ENCODE measurements at places on chromosomes 13 and 19.
A peak's percentile ranks its signal among the peaks of the same experiment; 100 is the strongest.

DNA sequence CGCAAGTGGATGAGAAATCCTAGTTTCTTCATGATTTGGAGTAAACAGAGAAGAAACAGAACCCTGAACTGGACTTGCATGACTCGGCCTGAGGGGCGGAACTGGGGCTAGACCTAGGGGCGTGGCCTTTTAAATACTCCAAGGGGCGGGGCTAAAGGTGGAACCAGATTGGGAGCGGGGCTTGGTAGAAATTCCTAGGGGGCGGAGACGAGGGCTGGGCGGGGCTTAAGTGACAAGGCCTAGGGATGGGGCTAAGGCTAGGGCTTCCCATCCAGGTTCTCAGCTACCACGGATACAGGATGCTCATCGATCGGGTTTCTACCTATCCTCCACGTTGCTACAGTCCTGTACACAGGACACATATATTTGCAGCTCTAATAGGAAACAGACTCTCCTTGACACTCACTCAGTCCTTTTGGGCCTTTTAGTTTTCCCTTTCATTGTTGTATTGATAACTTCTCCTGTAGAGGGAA lies 372 bp upstream of the ZNF699 start:
- DNase-seq = peak; percentile 93

DNA sequence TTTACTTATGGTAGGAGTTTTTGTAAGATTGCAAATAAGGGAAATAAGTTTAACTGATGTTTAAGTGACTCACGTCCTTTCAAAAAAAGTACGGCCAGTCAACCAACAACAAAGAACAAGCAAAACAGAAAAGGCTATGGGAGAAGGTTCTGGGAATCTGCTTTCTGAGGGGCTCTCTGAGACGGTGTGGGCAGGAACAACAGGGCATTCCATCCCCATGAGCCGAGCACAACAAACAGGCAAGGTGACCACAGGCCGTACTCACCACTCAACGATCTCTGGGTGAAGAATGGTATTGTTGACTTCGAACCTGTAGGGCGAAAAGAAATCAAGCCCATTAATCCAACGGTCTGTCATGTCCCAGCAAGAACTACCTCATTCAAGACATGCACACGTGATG lies 43.8 kb downstream of the PEPD start:
- DNase-seq = no peak

DNA sequence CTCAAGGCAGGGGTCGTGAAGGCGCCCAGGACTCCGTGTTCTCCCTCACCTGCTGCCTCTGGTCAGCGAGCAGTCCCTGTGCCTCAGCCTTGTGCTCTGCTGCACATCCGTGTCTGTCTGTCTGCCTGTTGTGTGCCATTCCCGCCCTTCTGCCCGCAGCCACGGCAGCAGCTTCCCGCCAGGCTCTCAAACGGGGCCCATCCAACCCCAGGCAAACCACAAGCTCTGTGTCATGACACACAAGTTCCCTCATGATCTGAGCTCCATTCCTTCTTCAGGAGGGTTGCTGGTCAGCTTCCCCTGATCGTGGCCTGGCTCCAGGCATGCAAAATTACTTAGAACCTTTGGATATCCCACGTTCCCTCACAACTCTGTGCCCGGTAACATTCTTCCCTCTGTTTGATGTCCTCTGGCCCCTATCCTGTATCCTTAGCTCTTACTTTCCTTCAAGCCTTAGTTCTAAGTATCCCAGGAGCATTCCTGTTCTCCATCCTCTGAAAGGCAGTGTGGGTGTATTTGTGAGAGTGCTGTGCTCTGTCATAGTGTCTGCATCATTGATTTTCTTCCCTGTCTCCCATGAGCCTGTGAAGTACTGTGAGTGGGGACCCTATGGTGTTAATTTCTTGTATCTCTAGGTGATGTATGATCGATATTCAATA lies 3.2 kb downstream of the GPR183 start:
- no peak for DNase-seq

DNA sequence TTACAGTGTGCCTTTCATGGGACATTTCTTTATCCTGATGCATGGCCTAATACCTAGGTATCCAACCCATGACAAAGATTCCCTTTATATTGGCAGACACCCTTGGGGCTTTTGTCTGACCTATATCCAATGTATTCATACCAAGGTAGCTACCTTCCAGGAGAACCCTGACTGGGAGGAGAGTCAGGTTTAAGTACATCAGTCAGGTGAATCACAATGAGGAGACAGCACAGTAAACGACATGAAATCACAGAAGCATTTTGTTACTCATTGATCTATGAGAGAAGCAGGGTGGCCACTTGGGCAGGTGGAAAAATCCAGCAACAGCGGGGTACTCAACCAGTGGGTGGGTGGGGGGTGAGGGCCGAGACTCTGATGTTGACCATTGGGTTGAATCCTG lies 527.4 kb upstream of the ATXN8OS start:
- DNase-seq = no peak

- DNase-seq = no peak
These were observed 22.0 kb downstream of the SHANK1 start for GRCh38 chr19:50697414-50698124.

GRCh38 chr13:78334059-78334458 lies 269.3 kb downstream of the POU4F1 start:
- DNase-seq = no peak

DNA sequence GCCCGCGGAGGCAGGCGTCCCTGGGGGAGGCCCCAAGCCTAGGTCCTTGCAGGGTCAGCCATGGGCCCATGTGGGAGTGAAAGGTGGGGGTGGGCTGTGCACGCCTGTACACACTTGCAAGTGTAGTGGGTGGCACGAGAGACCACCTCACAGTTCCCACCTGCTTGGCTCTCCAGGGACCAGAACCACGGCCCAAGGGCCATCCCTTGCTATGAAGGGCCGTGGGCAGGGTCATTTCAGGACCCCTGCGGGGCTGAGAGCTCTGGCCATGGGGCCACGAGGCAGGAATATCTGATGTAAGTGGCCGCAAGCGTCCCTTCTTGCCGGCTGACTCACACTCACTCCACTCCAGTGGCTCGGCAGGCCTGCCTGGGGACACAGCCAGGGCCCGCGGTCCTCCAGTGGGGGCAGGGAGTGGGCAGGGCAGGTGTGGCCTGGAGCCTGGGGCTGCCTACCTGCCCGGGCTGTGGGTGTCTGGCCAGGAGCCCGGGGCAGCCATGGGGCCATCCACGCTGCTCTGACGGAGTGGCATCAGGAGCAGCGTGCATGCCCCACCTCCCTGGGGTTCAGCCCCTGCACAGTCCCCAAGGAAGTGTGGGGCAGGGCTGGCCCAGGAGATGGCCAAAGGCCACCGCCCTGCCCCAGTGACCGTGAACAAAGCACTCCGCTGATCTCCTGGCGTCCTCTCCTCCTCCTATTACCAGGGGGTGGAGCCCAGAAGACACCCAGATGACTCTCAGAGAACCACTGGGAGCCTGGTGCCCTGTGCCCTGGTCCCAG lies 8.6 kb upstream of the MKNK2 start:
- no peak for DNase-seq

DNA sequence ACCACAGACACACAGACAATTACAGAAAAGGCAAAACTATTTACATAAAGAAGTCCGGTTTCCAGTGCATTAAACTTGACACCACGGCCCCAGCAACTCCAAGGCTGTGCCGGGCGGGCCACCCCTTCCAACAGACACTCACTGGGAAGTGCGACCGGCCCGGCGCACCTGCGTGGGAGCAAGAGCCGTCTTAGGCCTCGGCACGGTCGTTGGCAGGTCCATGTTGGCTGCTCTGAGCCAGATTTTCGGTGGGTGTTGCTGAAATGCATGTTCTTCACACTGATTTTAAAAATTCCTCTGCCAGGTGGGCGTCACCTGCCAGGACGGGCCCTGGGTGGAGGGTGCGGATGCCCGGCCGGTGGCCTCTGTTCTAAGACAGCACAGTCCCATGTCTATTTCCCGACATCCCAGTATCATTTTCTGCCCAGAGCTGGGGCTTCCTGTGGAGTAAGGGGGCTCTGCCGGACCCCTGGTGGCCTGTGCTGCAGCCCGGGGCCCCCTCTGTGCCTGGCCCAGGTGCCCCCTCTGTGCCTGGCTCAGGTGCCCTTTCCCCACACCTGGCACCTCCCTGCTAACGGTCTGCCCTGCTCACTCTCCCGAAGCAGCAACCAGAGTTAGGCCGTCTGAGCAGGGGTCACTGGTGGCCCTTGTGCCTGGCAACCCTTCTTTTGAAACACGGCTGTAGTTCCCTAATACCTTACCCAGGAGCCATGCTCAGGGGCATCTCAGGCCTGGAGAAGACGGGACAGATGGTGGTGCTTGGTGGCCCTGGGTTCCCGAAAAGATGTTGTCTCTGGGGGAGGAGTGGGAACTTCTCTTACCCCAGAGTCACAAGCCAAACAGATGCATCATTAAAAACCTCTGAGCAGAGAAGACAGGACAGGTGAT lies 9.2 kb downstream of the TMEM255B start:
- DNase-seq = no peak

DNA sequence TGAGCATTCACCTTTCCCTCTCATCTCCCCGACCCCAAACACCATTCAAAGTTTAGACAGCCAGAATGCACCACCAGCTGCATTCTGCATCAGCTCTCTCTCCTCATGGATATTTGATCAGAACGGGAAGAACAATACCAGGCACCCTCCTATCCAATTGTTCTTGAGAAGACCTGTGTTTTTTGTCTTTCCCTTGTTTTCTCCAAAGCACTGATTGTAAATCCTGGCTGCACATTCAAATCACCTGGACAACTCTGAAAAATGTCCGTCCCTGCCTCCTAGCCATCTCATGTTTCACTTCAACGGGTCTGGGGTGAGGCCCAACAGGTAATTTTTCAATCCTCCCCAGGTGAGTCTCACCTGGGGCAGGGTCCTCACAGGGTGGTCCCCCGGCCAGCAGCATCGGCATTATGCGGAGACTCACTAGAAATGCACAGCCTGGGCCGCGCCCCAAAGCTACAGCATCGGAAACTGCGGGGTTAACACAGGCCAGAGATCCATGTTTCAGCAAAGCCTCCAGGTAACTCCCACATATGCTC lies 5.5 kb downstream of the IRS2 start:
- DNase-seq = no peak

GRCh38 chr13:95115525-95115924 lies 185.7 kb downstream of the ABCC4 start:
- no peak for DNase-seq
